ENCODE measurements at places on chromosomes 4 and X. TPM values are rescaled to one million over a fixed set of nuclear protein-coding genes. Genes with fewer than 3 reads are reported as not detected.

- DNase-seq: no peak
Observed at GRCh38 chr4:88093874-88094273, 64.6 kb downstream of the ABCG2 start.

DNA sequence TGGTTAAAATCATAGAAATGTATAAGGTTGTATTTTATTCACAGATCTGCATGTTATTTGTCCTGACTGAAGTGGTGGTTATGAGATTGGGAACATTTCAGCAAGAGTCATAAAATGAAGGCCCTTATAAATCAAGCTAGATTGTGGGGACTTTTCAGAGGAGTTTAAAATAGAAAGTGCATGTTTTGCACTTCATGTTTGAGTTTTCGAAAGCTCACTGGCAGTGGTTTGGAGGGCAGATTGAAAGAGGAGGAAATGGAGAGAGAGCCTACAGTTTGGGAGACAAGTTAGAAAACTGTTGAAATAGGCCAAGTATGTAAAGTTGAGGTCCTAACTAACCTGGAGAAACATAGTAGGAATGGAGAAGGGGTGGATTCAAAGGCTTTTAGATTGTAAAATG lies 124.9 kb downstream of the KDM6A start:
- DNase-seq: no peak

The TKTL1 gene
- not detected for total RNA-seq

- DNase-seq: no peak
Observed at GRCh38 chr4:176350671-176351070, 30.9 kb downstream of the SPCS3 start.

All from ureter (tissue), 1 donor.